Activated T-cell treated with anti-CD3 and anti-CD28 coated beads for 24 hours (primary cell): ENCODE measurements at places on chromosomes 4 and X.

DNA sequence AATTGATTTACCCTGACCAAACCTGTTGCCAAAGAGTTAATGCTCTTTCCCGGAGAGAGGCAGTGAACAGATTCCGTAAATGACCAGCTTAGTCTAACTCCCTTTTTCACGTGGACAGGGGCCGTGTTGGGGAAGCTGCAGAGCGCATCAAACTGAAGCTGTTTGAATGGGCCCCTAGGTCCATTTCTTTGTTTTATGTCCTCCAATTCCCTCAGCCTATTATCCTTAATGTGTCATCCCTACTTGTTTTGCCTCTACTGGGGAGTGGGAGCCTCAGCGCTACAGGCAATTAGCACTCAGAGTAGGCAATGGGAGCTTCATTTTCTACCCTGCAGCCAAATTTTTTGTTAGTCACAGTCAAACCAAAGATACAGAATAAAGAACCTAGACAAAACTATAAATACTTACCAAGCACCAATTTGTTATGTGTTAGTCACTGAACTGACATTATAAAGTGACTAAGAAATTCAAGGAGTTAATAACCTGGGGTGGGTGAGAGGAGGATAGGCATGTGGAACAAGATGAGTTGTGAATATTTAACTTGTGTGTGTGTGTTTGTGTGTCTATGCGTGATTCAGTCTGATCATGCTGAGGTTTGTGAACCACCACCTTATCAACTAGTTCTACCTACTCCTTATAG, 417.4 kb downstream of the PACRGL start:
- no peak for DNase-seq

DNA sequence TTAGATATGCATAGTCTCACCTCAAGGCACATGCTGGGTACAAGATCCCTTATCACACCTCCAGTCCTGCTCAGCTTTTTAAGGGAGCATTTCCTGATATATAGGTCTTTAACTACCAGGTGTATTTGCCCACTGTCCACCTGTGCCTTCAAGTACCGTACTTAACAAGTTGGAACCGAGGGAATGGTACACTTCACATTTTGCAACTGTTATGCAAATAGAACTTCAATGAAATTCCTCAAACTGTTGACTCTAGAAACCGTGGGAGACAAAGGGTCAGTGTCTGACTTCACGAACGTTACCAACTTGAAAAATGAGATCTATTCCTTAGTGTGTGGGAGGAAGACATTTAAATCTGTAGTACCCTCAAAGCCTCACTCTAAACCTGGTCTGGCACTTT, 5.2 kb downstream of the TRIM2 start:
- no peak for DNase-seq

DNA sequence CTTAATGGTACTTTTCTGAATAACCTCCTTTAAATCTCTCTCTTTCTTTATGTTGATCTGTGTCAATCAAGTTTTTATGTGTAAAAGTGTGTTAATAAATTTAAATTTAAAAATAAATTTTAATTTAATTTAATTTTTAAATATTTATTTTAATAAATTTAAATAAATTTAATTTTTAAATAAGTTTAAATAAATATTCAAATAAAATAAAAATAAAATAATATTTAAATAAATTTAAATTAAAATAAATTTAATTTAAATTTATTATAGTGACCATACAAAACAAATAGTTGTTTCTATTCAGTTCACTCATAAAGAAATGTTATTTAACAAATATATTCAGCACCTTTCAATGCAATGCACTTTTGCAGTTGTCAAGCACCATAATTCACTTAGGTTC, 146.9 kb downstream of the GRID2 start:
- no peak for DNase-seq

DNA sequence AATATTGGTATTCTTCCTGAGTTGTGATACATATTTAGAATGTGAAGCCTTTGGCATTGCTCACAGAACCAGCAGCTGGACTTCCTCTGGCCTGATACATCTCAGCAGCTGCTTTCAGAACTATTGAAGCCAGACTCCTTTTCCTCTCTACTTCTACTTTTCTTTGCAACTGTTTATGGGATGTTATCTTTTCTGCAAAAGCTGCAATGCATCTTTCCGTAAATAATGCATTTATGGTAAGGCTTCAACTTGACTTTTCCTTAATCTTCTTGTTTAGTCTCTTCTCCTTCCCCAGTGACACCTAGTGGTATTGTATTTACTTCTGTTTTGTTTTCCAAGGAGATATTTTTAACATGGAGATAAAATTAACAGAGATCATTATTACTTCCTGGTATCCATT, 1548.7 kb downstream of the PCDH7 start:
- DNase-seq, result no peak

- peak; percentile 32 for DNase-seq
These were observed 20.4 kb upstream of the SFRP2 start for GRCh38 chr4:153809307-153809706.

DNA sequence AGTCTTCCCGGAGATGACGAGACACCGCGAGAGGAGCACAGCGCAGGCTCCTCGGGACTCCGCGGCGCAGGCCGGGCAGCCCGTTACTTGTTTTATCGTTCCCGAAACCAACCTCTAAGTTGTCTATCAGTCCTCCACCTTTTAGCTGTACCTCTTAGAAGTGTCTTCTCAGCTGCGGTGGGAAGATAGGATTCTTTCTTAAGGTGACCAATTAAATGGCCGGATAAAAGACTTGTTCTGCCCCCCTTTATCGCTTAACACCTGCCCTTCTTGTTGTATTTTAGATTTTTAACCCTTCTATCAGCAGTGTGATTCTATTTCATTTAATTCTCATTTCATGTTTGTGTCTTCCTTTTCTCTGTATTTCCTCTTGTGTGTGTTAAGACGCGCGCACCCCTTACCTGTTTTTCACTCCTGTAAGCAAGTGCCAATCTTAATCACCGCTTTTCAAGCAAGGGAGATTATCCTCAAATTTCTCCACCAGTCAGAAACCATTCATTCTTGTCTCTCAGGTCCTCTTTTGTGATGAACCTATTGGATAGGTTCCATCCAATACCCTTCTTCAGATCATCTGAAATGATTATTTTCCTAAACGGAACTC, at the start of gene SLC9B2:
Gene SLC9B2, minus strand, starts transcription at position 15 of the 601 bp plus-strand sequence. CDS start 9,211 bp downstream, outside the sequence.
- peak; percentile 43 for DNase-seq

GRCh38 chr4:152211936-152212653, 323.8 kb downstream of the FBXW7 start:
- no peak for DNase-seq

DNA sequence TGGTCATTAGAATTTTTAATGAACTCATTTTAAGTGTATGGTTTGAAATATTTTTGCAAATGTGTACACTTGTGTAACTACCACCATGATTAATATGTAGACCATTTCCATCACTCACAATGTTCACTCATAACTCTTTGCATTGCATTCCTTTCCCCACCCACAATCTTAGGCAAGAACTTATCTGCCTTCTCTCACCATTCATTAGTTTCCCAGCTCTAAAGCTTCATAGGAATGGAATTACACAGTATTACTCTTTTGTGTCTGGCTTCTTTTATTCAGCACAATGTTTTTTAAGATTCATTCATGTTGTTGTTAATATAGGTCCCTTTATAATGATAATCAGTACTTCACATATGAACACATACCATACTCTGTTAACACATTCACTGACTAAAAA, 106.1 kb downstream of the ARAP2 start:
- no peak for DNase-seq

GRCh38 chr4:54743562-54743961, 85.8 kb downstream of the KIT start:
- no peak for DNase-seq

GRCh38 chr4:15148691-15149090, 146.4 kb downstream of the CPEB2 start:
- no peak for DNase-seq

- DNase-seq, result no peak
These were observed 1.5 kb downstream of the CCNG2 start for GRCh38 chr4:77158487-77158861.

DNA sequence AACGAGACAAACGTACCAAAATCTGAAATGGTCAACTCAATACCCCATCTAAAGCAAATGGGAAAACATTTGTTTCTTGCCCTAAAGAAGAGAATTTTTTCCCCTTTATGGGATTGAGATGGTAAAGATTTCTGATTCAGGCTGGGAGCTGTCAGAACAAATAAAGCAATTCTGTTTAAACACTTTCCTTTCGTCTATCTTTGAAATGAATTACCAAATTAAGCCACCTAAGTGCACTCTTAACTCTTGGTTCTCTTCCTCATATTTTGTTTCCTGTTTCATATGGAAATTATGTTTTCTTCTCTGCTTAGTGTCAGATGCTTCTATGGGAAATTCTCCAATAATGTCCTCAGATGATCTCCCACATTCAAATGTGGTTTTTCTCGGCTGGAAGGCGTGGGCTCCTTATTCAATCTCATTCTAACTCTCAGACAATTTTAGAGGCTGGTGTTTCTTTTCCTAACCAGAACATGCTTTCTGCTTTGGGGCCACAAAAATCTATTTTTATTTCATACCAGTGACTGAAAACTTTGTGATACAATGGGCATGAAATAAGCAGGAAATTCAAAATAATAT, 50.3 kb upstream of the HPF1 start:
- no peak for DNase-seq

GRCh38 chr4:84218031-84218430, 281.1 kb downstream of the NKX6-1 start:
- DNase-seq, result no peak

DNA sequence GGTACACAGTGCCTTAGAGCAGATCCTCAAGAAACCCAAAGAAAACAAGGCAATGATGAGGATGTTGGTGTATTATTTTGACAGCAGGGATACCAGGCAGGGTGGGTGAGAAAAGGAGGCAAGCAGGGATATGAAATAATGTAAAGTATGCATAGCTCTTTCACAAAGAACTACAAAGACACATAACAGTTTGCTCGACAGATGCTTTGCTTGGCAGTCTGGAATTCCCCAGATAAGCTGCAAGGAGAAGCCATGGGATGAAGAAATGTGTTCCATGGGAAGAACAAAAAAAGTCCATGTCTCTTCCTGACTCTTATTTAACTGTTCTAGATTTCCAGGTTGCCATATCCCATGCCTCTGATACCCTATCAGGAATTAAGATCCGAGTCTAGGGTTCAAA, 75.4 kb downstream of the FAM13A start:
- DNase-seq, result no peak

GRCh38 chrX:154436983-154437752, at the start of gene GDI1:
Gene GDI1, plus strand, starts transcription at chrX:154437154. Its CDS starts 101 bp downstream, at chrX:154437255.
- peak; percentile 34 for DNase-seq

GRCh38 chrX:74420196-74421035, 877 bp upstream of the SLC16A2 start:
- no peak for DNase-seq

- DNase-seq, result no peak
These were observed 2.2 kb upstream of the UGT2B4 start for GRCh38 chr4:69497886-69498395.

DNA sequence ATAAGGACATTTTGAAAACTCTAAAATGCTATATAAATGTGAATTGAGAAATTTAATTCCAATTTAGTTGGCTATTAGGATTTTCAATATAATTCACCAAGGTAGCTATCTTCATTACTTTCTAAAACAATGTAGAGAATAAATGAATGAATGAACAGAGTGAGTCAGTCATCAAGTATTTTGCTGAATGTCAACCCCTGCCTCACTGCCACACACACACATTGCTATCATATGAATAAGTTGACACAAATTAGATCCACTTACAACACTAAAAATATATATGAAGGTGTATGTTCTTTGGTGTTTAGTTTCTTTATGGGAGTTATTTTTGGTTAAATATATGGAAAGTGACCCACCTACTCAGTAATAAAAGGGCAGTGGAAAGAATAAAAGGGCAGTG, 141.4 kb upstream of the SMIM10 start:
- no peak for DNase-seq

GRCh38 chr4:42235304-42236021, 83.0 kb upstream of the BEND4 start:
- DNase-seq, result no peak

GRCh38 chr4:56077676-56078075, 128.9 kb downstream of the CEP135 start:
- no peak for DNase-seq

- no peak for DNase-seq
These were observed 41.0 kb upstream of the CPEB2 start for GRCh38 chr4:14961292-14961691.

- no peak for DNase-seq
These were observed 1.8 kb downstream of the RASGEF1B start for GRCh38 chr4:81469781-81470455.

DNA sequence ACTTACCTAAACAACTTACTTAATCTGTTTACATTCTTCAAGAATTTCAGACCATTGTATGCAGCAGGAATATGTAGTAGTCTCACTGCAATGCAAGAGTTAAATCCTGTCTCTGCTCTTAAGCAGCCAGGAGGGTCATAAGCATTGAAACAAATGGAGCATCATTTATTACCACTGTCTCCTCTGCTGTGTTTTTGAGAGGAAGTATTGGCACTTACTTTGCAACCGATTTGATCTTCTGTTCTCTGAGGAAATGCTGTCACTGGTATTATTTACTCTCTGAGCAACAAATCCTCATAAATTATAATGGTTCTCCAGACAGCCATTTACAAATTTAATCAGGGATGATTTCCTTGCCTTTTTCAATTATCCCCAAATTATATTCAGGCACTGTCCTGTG, 1367.1 kb downstream of the STIM2 start:
- DNase-seq, result no peak

DNA sequence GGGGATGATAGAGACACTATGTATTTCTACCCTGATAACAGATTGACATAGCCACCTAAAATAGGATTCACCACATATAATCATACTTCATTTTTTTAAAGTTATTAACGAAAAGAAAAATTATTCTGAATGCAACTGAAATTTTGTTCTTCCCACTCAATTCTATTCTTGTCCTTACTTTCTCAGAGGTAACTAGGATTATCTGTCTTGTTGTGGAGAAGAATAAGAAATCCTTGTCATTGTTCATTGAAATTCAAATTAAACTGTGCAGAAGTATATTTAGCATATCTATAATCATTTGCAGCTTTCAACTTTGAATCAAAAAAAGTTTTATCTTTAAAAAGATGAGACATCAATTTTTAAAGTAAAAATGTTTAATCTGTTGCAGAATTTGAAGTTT, 40.4 kb upstream of the PRR27 start:
- no peak for DNase-seq

DNA sequence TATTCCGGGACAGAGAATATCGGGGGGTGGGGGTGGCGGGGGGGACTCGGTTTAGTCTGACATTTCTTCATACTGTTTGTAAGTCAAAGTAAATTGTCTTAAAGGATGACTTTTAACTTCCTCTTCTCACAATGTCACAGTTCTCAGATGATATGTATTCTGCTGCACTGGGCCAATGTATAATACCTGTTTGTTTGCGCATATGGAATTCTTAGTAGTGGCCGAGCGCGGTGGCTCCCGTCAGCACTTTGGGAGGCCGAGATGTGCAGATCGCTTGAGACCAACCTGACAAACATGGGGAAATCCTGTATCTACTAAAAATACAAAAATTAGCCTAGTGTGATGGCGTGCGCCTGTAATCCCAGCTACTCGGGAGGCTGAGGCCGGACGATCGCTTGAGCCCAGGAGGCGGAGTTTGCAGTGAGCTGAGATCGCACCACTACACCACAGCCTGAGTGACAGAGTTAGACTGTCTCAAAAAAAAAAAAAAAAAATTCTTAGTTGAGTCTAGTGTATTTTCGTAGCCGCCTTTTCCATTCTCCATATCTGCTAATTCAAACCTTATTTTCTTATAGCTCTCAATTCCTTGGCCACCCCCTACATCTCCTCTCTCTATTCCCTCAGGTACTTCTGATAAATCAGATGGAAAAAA, 851 bp downstream of the POLR2B start:
- peak; percentile 38 for DNase-seq

GRCh38 chrX:74343343-74344279, 39.6 kb downstream of the ZCCHC13 start:
- peak; percentile 6 for DNase-seq
